ENCODE measurements at places on chromosomes 2 and 18. TPM values are rescaled to one million over a fixed set of nuclear protein-coding genes. Genes with fewer than 3 reads are reported as not detected.
A peak's percentile ranks its signal among the peaks of the same experiment; 100 is the strongest.

DNA sequence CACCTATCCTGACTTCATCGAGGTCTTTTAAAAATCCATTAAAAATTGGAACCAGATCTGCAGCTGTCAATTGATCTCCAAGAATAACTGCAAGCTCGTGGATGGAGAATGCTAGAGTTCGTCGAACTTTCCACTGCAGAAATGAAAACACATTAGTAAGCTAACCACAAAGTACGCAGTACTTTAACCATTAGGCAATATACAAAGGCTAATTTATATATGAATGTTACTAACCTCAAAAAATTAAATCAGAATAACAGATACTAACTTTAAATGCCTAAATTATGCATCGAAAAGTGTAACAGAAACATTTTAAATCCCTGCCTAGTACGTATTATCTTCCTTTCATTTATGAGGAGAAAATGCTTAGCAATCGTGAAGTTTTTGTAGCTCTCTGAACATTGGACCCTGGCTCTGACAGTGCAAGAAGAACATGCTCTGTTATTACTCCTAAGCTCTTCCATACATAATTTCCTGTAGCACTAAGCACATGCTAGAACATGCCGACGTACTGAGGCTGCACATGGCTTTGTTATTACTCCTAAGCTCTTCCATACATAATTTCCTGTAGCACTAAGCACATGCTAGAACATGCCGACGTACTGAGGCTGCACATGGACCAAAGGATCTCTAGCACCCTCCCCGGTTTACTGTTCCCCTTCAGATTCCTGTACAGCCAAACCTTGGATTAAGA lies 57.0 kb downstream of the PPP4R1 start:
- no peak overlapping the region for H3K4me3 ChIP-seq
- H3K27me3 ChIP-seq = no peaks in the 10 kb centered on the region
- peak; percentile 43 for DNase-seq
- H3K36me3 ChIP-seq = peaks cover 46% of the 10 kb centered on the region
- peaks cover 2% of the 10 kb centered on the region for H3K4me1 ChIP-seq

DNA sequence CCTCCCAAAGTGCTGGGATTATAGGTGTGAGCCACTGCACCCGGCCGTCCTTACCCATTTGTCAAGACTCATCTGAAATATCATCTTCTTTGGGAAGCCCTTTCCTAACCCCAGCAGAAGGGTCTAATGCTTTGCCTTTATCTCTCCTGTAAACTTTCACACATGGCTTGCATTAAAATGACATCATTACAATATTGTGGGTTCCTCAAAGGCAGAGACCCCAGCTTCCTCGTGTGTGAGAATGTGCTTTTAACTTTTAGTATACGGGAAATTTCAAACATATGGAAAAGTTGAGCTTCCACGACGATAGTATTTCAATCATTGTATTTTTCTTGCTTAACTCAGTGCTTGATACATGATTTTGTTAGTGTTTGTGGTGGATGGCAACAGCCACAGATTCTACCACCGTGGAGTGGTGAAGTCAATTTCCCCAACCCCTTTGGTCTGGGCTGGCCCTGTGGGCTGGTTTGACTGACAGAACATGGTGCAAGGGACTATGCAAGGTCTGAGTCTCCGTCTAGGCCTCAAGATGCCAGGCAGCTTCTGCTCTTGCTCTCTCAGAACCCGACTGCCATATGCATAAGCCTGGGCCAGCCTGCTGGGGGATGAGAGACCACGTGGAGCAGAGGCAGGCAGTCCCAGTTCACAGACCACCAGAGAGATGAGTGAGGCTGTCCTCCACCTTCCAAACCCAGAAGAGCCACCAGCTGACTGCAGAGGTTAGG lies 39.9 kb downstream of the NGEF start:
- no peak for DNase-seq
- no peak overlapping the region for H3K27ac ChIP-seq
- no peaks in the 10 kb centered on the region for H3K36me3 ChIP-seq
- no peak overlapping the region for H3K4me3 ChIP-seq
- no peaks in the 10 kb centered on the region for H3K4me1 ChIP-seq

GRCh38 chr18:55116863-55117262 lies 157.6 kb upstream of the CCDC68 start:
- H3K4me3 ChIP-seq = no peak overlapping the region
- H3K36me3 ChIP-seq = no peaks in the 10 kb centered on the region
- H3K27ac ChIP-seq = no peak overlapping the region
- no peaks in the 10 kb centered on the region for H3K27me3 ChIP-seq

DNA sequence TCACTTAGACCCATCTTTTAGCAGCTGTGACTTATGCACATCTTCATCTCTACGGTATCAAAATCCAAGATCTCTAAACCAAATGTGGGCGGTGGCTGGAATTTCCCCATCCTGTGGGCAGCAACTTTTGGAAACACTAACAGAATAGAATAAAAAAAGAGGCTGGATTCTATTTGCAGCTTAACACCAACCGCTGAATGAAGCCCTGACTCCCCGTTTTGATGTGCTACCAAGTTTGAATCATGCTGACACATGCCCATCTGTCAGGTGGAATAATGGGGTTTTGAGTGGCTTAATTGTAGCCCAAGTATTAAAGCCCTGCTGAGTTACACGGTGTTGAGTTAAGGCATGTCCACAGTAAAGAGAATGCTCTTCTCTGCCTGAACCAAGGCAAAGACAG lies 165.2 kb downstream of the MTCL1 start:
- no peaks in the 10 kb centered on the region for H3K4me1 ChIP-seq
- no peak overlapping the region for H3K4me3 ChIP-seq

DNA sequence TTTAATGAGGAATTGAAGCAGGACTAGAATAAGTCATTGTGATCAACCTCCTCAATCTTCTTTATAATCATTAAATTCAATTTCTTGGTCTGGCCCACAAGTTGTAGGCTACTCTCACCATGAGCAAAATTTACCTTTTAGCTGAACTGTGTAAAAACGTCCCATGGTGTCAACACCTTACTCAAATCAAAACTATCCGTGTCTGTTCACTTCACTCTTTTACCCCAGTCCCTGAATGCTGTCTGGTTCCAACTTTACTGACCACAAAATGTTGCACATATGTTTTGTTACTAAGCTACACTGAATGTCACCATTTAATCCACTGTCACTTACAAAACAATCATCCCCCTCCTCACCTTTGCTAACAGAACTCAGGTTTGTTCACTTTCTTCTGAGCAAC lies 951.6 kb upstream of the SLC39A10 start:
- H3K4me1 ChIP-seq = no peaks in the 10 kb centered on the region
- H3K27ac ChIP-seq = no peak overlapping the region

The UGT1A8 gene
- total RNA-seq = not detected

DNA sequence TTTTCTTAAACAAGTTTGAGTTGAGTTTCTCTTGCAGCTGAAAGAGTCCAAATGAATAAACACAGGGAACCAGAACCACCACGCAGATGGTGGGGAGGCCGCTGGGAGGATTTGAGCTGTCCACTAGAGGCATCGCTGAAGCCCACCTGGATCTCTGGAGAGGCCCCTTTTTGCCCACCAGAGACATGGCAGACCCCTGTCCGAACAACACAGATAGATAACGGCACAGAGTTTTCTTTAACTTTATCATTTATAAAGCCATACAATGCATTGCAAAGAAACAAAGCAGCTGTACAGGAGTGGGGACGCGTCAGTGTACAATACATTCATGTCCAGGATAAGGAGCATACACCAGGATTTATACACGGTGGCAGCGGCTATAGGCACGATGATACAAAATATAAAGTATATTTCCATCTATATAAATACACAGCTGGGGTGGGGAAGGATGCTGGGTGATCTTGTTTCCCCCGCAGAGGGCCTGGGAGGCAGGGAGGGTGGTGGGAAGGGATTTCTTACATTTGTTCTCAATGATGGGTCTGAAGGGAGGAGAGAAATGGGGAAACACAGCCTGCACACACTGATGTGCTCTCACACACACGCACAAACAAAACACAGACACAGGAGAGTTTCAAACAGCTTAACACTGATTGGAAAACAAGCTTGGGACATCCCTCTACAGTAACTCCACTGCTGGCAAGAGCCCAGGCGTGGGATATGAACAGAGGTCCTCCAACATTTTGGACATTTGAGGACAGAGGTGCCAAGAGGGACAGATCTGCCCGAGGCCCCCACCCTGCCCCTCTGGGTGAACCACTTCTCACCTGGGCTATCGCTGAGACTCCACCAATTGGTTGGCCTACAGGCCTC lies 203.0 kb downstream of the TNS1 start:
- peaks cover 41% of the 10 kb centered on the region for H3K36me3 ChIP-seq
- H3K27ac ChIP-seq = no peak overlapping the region
- H3K4me1 ChIP-seq = peaks cover 6% of the 10 kb centered on the region
- DNase-seq = no peak
- no peaks in the 10 kb centered on the region for H3K27me3 ChIP-seq

The LHCGR gene
- under 0.01 TPM for total RNA-seq

The ZNF892 gene
- total RNA-seq = 2.7 TPM

GRCh38 chr2:47158576-47158975 lies 3.5 kb upstream of the STPG4 start:
- peaks cover 38% of the 10 kb centered on the region for H3K36me3 ChIP-seq
- H3K27ac ChIP-seq = no peak overlapping the region
- peaks cover 1% of the 10 kb centered on the region for H3K4me1 ChIP-seq
- no peaks in the 10 kb centered on the region for H3K27me3 ChIP-seq
- DNase-seq = no peak

- no peaks in the 10 kb centered on the region for H3K36me3 ChIP-seq
- no peaks in the 10 kb centered on the region for H3K4me1 ChIP-seq
- DNase-seq = no peak
- H3K27ac ChIP-seq = no peak overlapping the region
- no peaks in the 10 kb centered on the region for H3K27me3 ChIP-seq
- no peak overlapping the region for H3K4me3 ChIP-seq
Observed at GRCh38 chr2:142323206-142323605, 192.4 kb upstream of the LRP1B start.

The SERPINB11 gene
- not detected for total RNA-seq

DNA sequence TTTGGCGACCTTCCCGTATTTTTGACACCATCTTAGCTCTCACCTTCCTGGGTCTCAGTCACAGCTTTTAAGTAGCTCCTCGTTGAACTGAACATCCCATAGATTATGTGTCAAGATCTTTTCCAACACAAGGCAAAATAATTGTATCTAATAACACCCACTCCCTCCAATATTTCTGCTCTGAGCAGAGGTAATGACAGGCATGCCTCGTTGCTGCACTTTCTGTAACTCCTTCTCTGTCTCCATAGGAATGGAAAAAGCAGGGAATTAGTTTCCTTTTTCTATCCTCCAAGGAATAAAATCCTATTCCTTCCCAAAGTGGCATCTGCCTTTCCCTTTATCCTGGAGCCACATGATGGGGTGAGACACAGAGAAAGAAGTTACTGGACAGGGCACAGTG lies 174.0 kb upstream of the CDH20 start:
- H3K36me3 ChIP-seq = no peaks in the 10 kb centered on the region
- H3K4me1 ChIP-seq = no peaks in the 10 kb centered on the region
- no peak overlapping the region for H3K4me3 ChIP-seq
- H3K27ac ChIP-seq = no peak overlapping the region

- H3K4me1 ChIP-seq = peaks cover 9% of the 10 kb centered on the region
- H3K27ac ChIP-seq = peak overlapping the region; percentile 57
- H3K27me3 ChIP-seq = no peaks in the 10 kb centered on the region
Observed at GRCh38 chr18:11004951-11005350, 144.4 kb downstream of the PIEZO2 start.

DNA sequence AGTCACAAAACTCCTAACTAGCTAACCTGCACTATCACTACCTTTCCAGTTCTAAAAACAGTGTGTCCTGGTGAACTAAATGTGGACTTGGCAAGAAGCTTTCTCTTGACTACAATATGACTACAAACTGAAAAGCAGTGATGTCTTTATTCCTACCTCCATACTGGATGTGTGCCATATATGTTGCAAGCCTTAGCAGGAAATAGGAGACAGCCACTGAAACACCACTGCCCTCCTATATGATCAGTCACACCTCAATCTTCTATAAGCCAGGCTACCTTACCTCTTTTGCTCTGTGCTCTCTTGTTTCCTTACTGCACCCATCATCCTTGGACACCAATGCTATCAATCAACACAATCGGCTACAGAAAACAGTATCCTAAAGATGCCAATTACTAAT lies 34.1 kb downstream of the SS18 start:
- peaks cover 4% of the 10 kb centered on the region for H3K4me1 ChIP-seq
- no peak overlapping the region for H3K4me3 ChIP-seq
- DNase-seq = peak; percentile 66
- H3K36me3 ChIP-seq = peaks cover 16% of the 10 kb centered on the region
- no peaks in the 10 kb centered on the region for H3K27me3 ChIP-seq
- H3K27ac ChIP-seq = no peak overlapping the region

The ING5 gene
- 38.9 TPM for total RNA-seq

The ASXL3 gene
- total RNA-seq = under 0.01 TPM

The ID2 gene
- 389 TPM for total RNA-seq

The ADCYAP1 gene
- total RNA-seq = not detected

GRCh38 chr2:44981714-44982108 lies 27.5 kb downstream of the SIX2 start:
- peaks cover 28% of the 10 kb centered on the region for H3K27me3 ChIP-seq
- H3K4me3 ChIP-seq = no peak overlapping the region
- no peaks in the 10 kb centered on the region for H3K4me1 ChIP-seq

The UGT1A3 gene
- not detected for total RNA-seq

The PLA2R1 gene
- 0.28 TPM for total RNA-seq

- no peak for DNase-seq
- peaks cover 17% of the 10 kb centered on the region for H3K4me1 ChIP-seq
- no peaks in the 10 kb centered on the region for H3K36me3 ChIP-seq
- no peak overlapping the region for H3K27ac ChIP-seq
- H3K27me3 ChIP-seq = no peaks in the 10 kb centered on the region
Observed at GRCh38 chr18:28108254-28108653, 68.7 kb downstream of the CDH2 start.

DNA sequence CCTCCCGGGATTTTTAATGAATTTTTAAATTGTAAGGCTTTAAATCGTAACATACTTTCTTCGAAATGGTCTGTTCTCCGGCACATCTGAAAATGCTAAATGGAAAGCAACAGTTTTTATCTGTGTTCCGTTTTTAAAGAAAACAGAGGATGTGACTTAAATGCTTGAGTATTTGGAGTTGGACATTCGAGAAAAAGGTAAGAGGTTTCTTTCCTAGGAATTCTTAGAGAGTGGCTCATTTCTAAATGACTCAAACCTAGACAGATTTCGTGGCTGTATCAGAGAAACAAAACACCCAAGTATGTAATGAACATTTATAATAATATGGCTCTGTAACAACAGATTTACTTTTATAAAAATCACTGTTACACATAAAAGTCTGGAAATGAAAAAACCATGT lies 177.6 kb upstream of the CCDC68 start:
- H3K27me3 ChIP-seq = peaks cover 2% of the 10 kb centered on the region
- DNase-seq = peak; percentile 70
- H3K36me3 ChIP-seq = no peaks in the 10 kb centered on the region
- H3K4me1 ChIP-seq = peaks cover 3% of the 10 kb centered on the region
- H3K4me3 ChIP-seq = no peak overlapping the region

GRCh38 chr2:98465456-98466226 lies 21.0 kb downstream of the INPP4A start:
- H3K36me3 ChIP-seq = no peaks in the 10 kb centered on the region
- H3K4me1 ChIP-seq = 0 out of 2 replicates have a peak, but pooled peaks cover 4% of the 10 kb centered on the region
- DNase-seq = peak; percentile 42
- no peak overlapping the region for H3K4me3 ChIP-seq
- H3K27ac ChIP-seq = no peak overlapping the region
- H3K27me3 ChIP-seq = no peaks in the 10 kb centered on the region

- peak; percentile 79 for DNase-seq
- no peaks in the 10 kb centered on the region for H3K36me3 ChIP-seq
- no peaks in the 10 kb centered on the region for H3K27me3 ChIP-seq
- peaks cover 2% of the 10 kb centered on the region for H3K4me1 ChIP-seq
Observed at GRCh38 chr2:202178346-202178958, 59.9 kb downstream of the SUMO1 start.

GRCh38 chr18:43668866-43669265 lies 391.6 kb upstream of the SYT4 start:
- no peak overlapping the region for H3K4me3 ChIP-seq
- DNase-seq = no peak
- H3K4me1 ChIP-seq = peaks cover 1% of the 10 kb centered on the region
- H3K36me3 ChIP-seq = no peaks in the 10 kb centered on the region
- no peak overlapping the region for H3K27ac ChIP-seq

GRCh38 chr18:31941010-31941809 lies 1.7 kb downstream of the TRAPPC8 start:
- no peaks in the 10 kb centered on the region for H3K36me3 ChIP-seq
- H3K4me3 ChIP-seq = peak overlapping the region; percentile 89

Measured in IMR-90 (cell line).